ENCODE measurements at places on chromosomes 13 and 19. TPM values are rescaled to one million over a fixed set of nuclear protein-coding genes. Genes with fewer than 3 reads are reported as not detected.

DNA sequence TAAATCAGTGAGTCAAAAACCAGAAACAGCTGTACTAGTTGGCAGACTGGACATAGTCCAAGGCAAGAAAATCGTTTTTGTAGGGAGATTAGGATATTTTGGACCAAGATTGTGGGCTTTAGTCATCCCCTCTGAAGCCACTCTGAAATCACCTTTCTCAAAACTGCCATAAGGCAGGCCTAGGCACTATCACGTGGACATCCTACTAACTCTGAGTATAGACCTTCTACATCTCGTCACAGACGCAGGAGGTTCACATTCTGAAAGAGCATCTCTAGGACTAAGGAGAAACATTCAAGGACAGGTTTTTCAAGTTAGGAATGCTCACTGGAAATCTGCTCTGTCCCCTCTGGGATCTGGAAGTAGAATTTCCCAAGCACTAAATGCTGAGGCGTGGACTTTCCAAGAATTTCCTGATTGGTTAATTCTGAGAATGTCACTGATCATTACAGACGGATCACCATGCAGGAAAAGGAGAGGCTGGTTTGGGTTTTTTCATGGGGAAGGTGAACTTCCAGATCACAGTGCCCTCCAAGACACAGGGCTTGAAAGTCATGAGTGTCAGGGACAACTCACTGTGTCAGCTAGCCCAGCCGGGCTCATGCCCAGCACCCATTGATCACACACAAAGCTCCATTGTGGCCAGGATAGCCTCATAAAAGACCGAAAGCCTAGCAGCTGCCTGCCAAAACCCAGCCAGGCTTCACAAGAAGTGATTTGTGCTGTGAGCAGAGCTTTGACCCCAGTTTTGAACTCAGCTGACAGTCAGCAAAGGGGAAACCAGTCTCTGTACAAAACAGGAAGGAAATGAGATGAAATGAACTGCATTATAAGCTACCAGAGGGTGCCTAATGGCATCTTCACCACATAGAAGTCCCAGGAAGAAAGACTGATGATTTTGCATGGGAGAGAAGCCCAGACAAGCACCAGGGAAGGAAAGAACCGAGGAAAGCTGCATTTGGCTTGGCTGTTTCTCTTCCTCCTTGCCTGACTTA, 2.7 kb upstream of the RUBCNL start:
- no peak for DNase-seq

GRCh38 chr13:112065867-112066623, 904 bp upstream of the SOX1 start:
- DNase-seq, result no peak

GRCh38 chr19:45049073-45049736, 10.4 kb downstream of the CLASRP start:
- DNase-seq, result no peak

DNA sequence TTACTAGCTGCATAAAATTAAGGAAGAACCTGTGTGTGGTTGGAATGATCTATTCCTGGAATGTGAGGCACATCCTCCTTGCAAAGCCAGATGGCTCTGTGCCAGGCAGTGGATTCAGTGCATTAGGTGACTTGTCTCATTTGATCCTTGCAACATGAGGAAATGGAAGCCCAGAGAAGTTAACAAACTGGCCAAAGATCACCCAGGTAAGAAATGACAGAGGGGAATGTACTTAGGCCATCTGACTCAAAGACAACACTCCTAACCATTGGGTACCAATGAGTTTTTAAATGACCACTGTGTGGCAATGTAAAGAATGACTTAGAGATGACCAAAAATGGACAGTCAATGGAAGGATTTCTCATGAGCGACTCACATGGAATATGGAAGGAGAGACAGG, 114.2 kb upstream of the RXFP2 start:
- no peak for DNase-seq

The C19orf73 gene
- 3.3 TPM for total RNA-seq

GRCh38 chr19:46426506-46427162, 2.1 kb downstream of the PNMA8C start:
- no peak for DNase-seq

- DNase-seq, result no peak
These were observed 575.8 kb upstream of the KLF12 start for GRCh38 chr13:74710006-74710405.

The SLC5A5 gene
- not detected for total RNA-seq

GRCh38 chr19:610801-611480, 21.3 kb downstream of the HCN2 start:
- DNase-seq, result no peak

- no peak for DNase-seq
These were observed 733 bp upstream of the ENOX1 start for GRCh38 chr13:43787518-43787891.

- no peak for DNase-seq
These were observed 15.5 kb downstream of the TMPRSS9 start for GRCh38 chr19:2375353-2376121.

The ARRDC5 gene
- total RNA-seq, result not detected

- DNase-seq, result no peak
These were observed 10.1 kb downstream of the URI1 start for GRCh38 chr19:29952177-29952576.

DNA sequence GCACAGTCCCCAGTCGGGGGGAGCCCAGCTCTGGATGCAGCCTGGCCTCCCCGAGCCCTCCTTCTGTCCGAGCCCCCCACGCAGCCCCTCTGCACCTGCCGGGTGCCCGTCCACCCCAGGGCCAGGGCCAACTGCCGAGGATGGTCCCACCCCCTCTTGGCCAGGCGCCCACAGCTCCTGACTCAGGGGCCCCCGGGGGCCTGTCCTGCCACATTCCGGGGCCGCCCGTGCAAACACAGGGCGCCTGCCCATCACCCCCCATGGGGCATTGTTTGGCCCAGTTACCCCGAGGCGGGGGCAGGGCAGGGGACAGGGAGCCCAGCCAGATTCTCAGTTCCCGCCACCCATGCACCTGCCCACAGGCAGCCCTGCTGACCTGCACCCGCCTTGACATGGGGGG, 5.3 kb upstream of the TCF3 start:
- no peak for DNase-seq

GRCh38 chr19:51508059-51508733, 6.6 kb upstream of the SIGLEC12 start:
- DNase-seq, result no peak

The MAP1S gene
- 72.2 TPM for total RNA-seq

GRCh38 chr19:49637821-49638738, 1.9 kb downstream of the RRAS start:
- DNase-seq, result no peak

The PROZ gene
- not detected for total RNA-seq

- no peak for DNase-seq
These were observed 5.8 kb upstream of the JUNB start for GRCh38 chr19:12785431-12786031.

GRCh38 chr19:31214086-31214485, 135.2 kb downstream of the TSHZ3 start:
- peak; percentile 89 for DNase-seq

- DNase-seq, result peak; percentile 12
These were observed 852.7 kb upstream of the KLHL1 start for GRCh38 chr13:70960841-70961443.

DNA sequence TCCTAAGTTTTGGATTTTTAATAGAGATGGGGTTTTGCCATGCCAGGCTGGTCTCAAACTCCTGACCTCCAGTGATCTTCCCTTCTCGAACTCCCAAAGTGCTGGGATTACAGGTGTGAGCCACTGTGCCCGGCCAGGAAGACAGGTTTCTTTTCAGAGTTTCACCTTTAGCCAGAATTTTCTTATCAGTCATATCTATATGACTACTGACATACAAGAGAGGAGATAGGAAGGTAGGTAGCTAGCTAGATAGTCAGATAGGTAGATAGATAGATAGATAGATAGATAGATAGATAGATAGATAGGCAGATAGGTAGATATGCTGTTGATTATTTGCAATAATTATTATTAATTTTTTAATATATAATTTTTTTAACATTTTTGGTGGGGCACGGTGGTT, 7.6 kb downstream of the CBLC start:
- no peak for DNase-seq

DNA sequence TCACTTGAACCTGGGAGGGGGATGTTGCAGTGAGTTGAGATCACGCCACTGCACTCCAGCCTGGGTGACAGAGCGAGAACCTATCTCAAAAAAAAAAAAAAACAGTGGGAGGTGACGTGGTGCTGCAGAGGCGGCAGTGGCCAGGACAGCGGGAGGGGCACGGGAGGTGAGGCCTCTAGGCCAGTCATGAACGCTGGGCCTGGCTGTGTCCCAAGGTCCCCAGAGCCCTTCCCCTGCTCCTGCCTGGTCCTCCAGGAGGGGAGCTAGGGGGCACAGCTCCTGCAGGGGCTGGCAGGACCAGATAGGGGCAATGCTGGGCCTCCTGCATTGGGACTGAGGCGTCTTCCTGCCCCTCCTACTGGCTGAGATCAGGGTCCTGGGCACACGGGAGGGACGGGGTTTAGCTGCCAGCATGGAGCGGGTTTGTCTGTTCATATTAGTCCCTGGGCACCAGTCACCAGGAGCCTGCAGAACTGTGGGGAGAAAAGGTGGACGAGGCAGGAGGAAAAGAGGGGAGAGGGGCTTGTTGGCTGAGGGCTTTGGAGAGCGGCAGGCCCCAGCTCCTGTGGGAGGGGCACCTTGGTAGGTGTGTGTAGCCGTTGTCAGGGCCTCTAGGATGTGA, 4.5 kb downstream of the MAP2K7 start:
- DNase-seq, result no peak

DNA sequence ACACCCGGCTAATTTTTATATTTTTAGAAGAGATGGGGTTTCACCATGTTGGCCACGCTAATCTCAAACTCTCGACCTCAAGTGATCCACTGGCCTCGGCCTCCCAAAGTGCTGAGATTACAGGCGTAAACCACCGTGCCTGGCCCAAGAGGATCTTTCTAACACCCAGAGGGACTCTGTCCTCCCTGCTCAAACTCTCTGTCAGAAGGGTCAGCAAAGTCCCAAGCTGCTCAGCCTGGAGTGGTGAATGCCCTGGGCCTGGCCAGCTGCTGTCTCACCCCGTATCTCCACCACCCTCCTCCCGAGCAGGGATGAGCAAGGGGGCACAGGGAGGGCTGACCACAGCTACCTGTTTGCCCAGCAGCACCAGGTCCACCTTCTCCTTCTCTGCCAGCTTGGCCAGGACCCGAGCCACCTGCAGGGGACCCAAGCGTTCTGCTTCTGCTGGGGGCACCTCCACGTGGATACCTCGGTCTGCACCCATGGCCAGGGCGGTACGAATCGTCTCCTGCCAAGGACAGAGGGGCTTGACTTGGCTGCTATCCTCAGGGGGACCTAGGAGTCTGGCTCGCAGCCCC, 10.9 kb upstream of the VSIG10L start:
- DNase-seq, result no peak

DNA sequence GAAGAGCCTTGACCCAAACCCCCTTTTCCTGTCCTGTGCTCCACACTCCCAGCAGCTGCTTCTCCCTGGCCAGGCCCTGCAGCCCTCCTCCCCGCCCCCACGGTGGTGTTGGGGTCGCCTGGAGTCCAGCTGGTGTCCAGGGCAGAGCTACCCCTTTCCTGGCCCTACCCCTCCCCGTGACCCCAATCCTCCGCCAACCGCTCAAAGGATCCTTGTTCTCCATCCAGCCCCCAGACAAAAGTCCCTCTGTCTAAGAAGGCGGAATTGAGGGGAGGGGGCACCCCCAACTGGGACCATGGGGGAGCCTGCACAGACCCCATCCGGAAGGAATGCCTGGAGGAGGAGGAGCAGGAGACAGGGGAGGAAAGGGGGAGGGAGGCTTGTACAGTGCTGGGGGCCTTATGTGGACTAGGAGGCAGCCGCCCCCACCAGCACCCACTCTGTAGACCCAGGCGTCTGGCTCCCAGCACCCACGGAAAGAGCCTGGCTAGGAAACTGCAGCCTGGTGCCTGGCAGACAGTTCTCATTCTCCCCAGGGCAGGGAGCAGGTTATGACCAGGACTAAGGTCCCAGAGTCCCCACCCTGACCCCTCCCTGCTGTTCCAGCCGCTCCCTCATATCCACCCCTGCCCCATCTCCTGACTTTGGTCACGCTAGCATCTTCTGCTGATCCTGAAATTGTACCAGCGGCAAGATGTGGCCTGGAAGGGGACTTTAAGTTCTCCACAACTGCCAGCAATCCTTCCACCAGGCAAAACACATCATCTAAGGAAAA, at the start of gene FXYD3:
Gene FXYD3, plus strand, starts transcription at position 647 of the 775 bp plus-strand sequence. CDS start 3,554 bp downstream, outside the sequence.
- no peak for DNase-seq

The APC2 gene
- 0.05 TPM for total RNA-seq

DNA sequence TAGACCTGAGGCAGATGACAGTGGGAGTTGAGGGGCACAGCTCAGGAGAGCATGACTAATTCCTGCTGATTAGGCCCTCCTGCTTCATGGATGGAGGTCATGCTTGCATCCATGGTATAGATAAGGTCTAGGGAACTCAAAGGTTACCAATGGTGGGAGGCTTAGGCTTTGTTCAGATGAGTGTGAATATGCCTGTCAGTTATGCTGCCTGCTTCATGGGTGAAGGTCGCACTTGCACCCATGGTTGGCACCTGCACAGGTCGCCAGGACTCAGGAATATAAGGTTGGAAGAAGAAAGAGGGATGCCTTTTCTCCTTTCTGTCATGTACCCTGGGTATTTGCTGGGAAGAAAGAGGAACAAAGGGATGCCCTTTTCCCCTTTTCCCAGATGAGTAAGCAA, 53.4 kb upstream of the GJB6 start:
- DNase-seq, result no peak

All from glomerular endothelial cell (primary cell).